ENCODE measurements at places on chromosomes 7 and 10.

DNA sequence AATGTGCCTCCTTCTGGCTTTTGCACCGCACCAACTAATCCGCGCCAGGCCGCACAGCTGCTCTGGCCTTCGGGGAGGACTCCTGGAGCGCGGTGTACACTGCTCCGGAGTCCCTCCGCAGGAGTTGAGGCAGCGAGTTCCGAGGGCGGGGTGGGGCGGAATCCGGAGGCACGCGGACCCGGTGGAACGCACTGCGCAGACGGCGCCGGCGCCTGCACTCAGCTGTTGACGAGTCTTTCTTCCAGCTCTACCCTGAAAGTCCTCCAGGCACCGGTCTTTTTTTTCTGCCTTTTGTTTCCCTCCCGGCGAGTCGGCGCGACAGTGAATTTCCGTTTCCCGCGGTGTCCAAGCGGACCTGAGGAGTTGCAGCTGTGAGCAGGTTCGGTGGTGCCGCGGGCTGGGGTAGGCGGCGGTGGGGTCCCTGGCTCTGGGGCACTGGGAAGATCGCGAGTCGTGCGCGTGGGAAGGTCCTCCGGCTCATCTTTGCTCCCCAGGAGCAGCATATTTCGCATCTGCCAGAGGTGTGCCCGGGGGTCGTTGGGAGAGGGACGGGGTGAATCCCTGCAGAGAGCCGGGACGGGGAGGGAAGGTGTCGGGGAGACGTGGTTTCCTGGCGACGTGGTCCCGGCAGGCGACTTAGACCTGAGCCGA, 44.1 kb downstream of the SFTPD start:
- DNase-seq, result peak; percentile 85

- DNase-seq, result peak; percentile 44
Measured at GRCh38 chr10:109914966-109915365, 8.3 kb downstream of the XPNPEP1 start.

GRCh38 chr7:82410461-82410860, 33.1 kb downstream of the CACNA2D1 start:
- DNase-seq, result no peak

DNA sequence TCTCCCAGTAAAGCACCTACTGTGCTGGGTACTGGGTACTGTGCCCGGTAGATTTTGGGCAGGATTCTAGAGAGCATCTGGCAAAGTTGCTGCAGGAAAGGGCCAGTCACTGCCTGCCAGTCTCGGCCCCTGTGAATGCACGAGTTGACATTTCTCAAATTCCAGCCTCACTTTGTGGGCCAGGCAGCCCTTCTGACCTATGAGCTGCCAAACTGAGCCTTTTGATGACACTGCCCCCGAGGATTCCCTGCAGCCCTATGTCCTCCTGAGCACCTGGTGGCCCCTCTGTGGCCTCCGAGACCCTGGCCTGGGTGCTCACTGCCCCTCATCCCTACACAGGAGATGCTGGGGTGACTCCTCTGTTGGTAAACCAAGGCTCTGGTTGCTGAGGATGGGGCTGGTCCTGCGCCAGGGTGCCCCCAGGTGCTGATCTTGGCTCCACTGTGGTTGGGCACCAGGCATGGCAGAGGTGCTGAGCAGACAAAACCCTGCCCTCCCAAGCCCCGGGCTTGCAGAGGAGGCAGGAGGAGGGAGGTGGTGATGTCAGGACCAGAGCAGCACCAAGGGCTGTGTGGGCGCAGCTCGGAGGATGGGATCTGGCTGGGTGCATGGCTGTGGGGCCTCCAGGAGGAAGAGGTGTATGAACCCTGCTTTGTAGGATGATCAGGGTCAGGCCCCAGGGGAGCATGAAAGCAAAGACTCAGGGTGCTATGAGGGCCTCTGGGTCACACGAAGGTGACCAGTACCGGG, 16.2 kb downstream of the LHPP start:
- no peak for DNase-seq

GRCh38 chr10:63738410-63738809, 217.2 kb downstream of the REEP3 start:
- no peak for DNase-seq

- no peak for DNase-seq
Measured at GRCh38 chr7:138170959-138171703, 94.9 kb downstream of the AKR1D1 start.

DNA sequence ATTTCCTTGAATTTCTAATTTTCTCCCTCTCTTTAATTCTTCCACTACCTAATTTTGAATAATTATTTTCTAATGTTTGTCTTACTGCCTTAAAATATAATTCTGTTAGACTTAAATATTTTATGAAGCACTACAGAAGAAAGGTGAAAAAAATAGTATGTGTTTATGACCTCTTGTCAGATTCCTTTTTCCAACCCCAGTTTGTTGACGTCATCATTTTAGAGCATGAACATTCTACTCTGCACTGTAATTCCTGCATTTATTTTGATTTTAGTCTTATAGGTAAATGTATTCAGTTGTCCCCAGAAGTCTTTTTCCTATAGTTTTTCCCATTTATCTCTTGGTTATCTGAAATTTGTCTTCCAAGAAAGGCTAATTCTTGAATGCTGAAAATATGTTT, 468.1 kb downstream of the SORCS3 start:
- no peak for DNase-seq

DNA sequence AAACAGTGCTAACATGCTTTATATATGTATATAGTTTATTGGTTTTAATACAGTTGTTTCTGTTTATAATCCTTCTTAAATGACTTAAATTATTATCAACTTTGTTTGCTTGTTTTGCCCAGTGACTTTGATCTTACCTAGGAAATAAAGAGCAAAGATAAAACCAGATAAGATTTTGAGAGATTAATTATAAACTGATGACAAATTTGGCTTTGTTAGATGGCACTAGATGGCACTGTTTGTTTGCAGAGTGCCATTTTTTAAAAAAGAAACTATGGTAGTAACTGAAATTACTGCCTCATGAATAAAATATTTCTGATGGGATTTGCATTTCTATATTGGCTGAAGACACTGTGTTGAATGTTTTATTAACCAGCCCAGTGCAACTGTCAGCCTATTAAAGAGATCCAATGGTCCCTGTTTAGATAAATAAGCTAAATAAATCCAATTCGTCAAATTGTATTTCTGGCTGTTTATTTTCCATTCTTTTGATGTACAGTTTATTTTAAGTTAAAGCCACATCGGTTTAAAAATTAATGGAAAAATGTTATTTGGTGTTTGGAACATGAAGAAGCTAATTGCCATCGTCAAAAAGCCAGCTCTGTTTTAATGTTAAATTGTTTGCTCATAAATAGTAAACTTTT, 28.7 kb downstream of the VTI1A start:
- peak; percentile 34 for DNase-seq

GRCh38 chr10:89653410-89653869, 8.4 kb upstream of the PANK1 start:
- DNase-seq, result no peak

DNA sequence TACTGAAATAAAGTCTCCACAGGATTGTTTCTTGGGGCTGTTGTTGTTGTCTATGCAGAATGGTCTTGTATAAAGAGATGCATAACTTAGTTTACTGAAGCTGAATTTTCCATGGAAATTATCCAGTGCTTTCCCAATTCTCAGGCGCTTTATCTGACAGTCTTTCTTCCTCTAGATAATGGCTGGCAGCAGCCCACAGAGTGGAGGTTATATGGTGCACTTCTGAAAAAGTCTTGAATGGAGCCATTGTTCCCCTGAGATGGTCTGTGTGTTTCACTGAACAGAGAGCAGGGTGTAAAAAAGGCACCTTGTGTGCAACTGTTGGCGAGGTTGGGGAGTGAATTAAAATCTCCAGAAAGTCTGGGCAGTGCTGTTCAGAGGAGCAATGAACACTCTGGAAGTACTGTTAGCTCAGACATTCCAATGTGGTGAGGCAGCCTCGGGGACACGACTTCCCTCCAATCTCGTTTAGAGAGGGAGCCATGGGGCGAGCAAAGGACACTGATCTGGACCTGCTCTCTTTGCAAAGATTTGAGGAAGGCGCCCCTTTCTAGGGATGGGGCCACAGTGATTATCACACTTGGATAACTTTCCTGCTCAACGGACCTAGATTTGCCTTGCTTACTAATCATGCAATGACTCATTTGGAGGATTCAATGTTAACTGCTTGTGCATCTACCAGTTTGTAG, 2.0 kb upstream of the PLCE1 start:
- DNase-seq, result peak; percentile 40

DNA sequence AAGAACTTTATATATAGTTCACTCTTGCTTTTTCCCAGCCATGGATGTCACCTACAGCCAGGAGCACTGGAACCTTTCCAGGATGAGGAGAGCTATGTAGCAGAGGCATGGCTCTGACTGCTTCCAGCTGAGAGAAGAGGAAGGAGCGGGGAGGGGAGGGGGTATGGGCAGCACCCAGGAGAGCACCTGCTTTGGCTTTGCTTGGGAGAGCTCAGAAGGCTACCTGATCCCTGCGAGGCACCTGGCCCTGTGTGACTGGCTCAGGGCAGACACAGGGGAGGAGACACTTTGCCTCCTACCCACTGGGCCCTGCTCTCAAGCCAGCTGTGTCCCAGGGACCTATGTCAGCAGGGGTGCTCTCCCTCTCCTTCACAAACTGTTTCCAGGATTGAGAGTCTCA, 67.1 kb downstream of the HK1 start:
- no peak for DNase-seq

- no peak for DNase-seq
Measured at GRCh38 chr10:130689743-130690626, 553.8 kb downstream of the GLRX3 start.

GRCh38 chr7:28088032-28088431, 92.6 kb downstream of the JAZF1 start:
- no peak for DNase-seq

- DNase-seq, result no peak
Measured at GRCh38 chr7:94431176-94431575, 36.5 kb downstream of the COL1A2 start.

- no peak for DNase-seq
Measured at GRCh38 chr10:105534086-105534485, 893.0 kb downstream of the SORCS3 start.

- no peak for DNase-seq
Measured at GRCh38 chr7:91242097-91242844, 22.0 kb upstream of the FZD1 start.

DNA sequence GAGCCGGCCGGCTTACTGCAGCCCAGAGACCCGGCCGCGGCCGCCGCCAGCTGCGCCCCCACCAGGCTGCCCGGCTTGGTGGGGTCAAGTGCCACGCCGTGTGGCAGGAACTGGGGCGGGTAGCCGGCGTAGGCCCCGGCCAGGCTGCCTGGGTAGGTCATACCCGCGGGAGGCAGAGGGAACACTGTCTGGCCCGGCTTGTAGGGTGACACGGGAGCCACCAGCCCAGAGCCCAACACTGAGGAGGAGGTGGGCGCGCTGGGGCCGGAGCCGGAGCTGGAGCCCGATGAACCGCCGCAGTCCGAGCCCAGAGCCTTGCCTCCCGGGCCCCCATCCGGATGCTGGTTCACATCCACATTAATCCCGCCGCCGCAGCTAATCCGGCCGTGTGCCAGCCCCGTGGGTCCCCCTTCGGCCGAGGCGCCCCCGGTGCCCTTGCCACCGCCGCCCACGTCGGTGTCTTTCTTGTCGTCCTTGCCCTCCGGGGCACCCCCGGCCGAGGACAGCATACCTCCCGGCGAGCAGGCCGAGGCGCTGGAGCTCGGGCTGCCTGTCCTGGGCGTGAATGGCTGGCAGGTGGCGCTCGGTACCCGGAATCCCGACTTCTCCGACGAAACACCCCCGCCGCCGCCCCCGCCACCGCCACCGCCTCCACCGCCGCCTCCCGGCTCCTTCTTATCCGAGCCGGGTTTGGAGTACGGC, 2.0 kb downstream of the ZNF503 start:
- peak; percentile 57 for DNase-seq

- peak; percentile 51 for DNase-seq
Measured at GRCh38 chr7:135320268-135320667, 86.6 kb downstream of the STRA8 start.

DNA sequence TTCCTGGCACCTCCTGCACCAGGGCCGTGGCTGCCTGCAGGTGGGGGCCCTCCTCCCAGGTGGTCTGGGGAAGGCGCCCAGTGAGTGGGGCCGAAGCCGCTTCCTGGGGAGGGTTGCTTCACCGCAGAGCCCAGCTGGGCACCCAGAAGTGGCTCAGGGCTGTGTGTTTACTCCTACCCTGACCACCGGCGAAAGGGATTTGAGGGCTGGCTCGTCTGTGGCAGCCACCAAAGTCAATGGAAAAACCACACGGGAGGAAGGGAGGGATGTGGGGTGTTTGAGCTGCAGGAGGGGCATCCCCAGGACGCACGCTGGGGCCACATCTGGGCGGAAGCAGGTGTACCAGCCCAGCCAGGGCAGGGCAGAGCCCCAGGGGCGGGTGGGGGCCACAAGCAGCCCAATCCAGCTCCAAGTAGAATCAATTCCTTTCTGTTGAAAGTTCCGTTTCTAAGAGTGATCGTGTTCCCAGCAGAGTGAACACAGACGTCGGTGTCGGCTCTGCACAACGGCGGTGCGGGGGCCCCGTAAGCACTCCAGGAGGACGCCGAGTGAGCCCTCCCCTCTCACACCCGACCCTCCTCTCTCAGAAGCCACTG, 69.9 kb downstream of the FOXL3 start:
- no peak for DNase-seq

GRCh38 chr10:74033702-74034101, 35.8 kb downstream of the VCL start:
- DNase-seq, result no peak

DNA sequence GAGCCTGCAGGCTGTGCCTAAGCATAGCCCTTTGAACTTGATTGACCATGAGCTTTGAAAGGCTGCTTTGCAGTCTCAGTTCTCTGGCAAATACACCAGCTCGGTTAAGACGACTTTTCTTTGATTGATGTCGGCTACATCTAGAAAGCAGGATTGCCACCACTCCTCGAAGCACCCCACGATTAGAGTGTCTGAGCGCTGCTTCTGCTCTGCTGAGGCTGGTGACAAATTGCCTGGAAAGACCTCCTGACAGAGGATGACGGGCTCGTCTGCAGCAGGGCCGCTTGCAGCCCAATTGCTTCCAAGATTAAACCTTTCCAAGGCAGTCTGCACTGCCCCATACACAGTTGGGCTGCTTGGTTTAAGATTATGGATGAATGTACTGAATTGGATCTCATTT, 182.0 kb downstream of the CUX1 start:
- DNase-seq, result no peak

GRCh38 chr7:74349621-74350020, 60.4 kb downstream of the CLIP2 start:
- no peak for DNase-seq

DNA sequence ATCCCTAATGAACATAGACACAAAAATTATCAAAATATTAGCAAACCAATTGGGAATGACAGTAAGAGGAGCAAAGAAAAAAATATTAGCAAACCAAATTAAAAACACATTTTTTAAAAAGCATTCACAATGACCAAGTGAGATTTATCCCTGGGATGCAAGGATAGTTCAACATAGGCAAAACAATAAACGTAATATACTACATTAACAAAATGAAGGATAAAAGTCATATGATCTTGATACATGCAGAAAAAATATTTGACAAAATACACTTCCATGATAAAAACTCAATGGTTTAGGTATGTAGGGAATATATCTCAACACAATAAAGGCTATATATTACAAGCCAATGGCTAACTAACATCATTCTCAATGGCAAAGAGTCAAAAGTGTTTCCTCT, 83.3 kb downstream of the CRPPA start:
- DNase-seq, result no peak
